ENCODE measurements at places on chromosomes 12 and 14.

- no peaks in the 10 kb centered on the region for H3K36me3 ChIP-seq
- no peaks in the 10 kb centered on the region for H3K27me3 ChIP-seq
- no peak overlapping the region for H3K27ac ChIP-seq
- no peak for DNase-seq
These were observed 19.1 kb upstream of the RIN3 start for GRCh38 chr14:92494512-92494911.

DNA sequence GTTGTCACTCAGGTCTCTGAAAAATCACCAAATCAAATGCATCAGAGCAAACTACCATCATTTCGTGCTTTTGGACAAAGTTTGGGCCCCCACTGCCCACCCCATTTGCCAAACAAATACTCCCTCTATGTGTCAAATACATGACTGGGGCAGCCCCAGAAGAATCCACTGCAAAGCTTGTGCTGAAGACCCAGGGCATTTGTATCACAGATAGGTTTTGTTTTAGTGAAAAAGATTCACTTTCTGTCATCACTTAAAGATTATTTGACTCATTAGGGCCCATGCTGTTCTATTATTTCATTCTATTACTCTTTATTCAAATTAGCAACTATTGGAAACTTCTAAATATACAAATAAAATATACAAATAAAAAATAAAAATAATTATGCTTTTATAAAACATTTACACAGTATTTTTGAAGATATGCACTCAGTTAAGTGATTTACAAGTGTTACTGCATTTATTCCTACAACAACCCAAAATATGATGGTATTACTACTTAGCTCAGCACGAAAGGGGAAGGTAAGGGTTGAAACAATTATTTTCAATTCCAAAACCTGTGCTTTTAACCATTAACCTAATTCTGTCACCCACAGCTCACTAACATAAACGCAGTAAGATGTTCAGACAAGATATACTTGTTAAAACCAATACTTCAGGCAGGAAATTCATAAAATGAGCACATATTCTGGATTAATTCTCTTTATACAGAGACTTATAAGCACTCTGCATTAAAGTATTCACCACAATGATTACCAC, 36.5 kb downstream of the LRIG3 start:
- no peak overlapping the region for H3K4me3 ChIP-seq
- H3K27me3 ChIP-seq, result no peaks in the 10 kb centered on the region
- no peak overlapping the region for H3K27ac ChIP-seq
- peaks cover 72% of the 10 kb centered on the region for H3K36me3 ChIP-seq
- no peaks in the 10 kb centered on the region for H3K4me1 ChIP-seq
- no peak for DNase-seq

DNA sequence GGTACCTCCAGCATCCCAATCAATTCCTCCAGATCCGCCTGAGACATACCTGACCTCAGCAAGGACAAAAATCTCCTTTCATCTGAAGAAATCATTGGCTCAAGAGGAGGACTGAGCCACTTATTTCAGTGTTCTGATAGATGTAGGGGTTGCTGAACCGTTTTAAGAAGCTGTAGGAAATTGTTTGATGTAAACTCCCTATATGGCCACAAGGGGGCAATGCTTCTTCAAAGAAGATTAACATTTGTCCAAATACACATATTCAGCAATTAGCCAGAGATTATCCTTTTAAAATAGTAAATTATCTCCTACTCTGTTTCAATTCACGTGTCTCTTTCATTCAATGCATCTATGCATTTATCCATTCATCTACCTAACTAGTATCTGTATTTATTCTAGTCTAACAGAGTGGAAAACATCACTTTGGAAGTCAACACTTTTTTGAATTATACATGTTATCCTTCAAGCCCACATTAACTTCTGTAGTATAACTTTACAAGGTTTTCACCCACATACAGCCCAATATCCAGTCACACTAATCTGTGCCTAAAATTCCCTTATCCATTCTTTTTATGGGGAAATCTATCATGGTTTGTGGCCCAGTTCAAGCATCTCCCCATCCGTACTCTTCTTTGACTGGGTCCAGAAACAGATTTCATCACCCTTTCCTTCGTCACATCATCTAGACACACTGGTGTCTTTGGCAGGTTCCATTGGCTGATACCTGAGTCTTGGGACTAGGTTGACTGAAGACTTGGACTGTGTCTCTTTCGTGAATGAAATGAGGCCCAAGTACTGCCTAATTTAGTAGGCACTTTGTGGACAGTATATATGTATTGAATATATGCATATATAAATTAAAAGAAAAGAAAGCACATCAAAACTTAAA, 411.0 kb upstream of the OR4E1 start:
- no peak for DNase-seq
- no peaks in the 10 kb centered on the region for H3K27me3 ChIP-seq
- no peak overlapping the region for H3K27ac ChIP-seq
- H3K4me3 ChIP-seq, result no peak overlapping the region
- no peaks in the 10 kb centered on the region for H3K36me3 ChIP-seq
- no peaks in the 10 kb centered on the region for H3K4me1 ChIP-seq

- no peaks in the 10 kb centered on the region for H3K36me3 ChIP-seq
- H3K4me3 ChIP-seq, result no peak overlapping the region
- no peaks in the 10 kb centered on the region for H3K4me1 ChIP-seq
- DNase-seq, result no peak
These were observed 350.7 kb downstream of the TMEM132D start for GRCh38 chr12:129552996-129553750.

- H3K27me3 ChIP-seq, result no peaks in the 10 kb centered on the region
- H3K27ac ChIP-seq, result peak within 1 kb of the TSS; percentile 25
- peak; percentile 36 for DNase-seq
- peaks cover 13% of the 10 kb centered on the region for H3K4me1 ChIP-seq
These were observed at the start of gene MGST1 for GRCh38 chr12:16347391-16348298. Gene MGST1, plus strand, starts transcription at chr12:16347645. Its CDS starts 6,608 bp downstream, at chr12:16354253.

GRCh38 chr12:106918746-106919145, 37.0 kb upstream of the TMEM263 start:
- H3K27me3 ChIP-seq, result no peaks in the 10 kb centered on the region
- no peaks in the 10 kb centered on the region for H3K36me3 ChIP-seq
- H3K4me3 ChIP-seq, result no peak overlapping the region

- no peak for DNase-seq
- no peaks in the 10 kb centered on the region for H3K4me1 ChIP-seq
- H3K27me3 ChIP-seq, result no peaks in the 10 kb centered on the region
- no peak overlapping the region for H3K4me3 ChIP-seq
These were observed 14.0 kb upstream of the C12orf71 start for GRCh38 chr12:27096420-27096819.

- no peak for DNase-seq
- H3K4me3 ChIP-seq, result peak overlapping the region; percentile 39
- no peaks in the 10 kb centered on the region for H3K27me3 ChIP-seq
- peaks cover 15% of the 10 kb centered on the region for H3K4me1 ChIP-seq
These were observed 431 bp downstream of the HIP1R start for GRCh38 chr12:122835750-122836026.

GRCh38 chr14:93737634-93738033, 50.7 kb downstream of the PRIMA1 start:
- peaks cover 63% of the 10 kb centered on the region for H3K4me1 ChIP-seq
- no peak for DNase-seq
- peak overlapping the region; percentile 58 for H3K27ac ChIP-seq
- no peak overlapping the region for H3K4me3 ChIP-seq

GRCh38 chr12:109833307-109834189, at the start of gene TRPV4:
Gene TRPV4, minus strand, starts transcription at chr12:109833398. Its CDS starts 18,602 bp downstream, at chr12:109814796.
- H3K4me3 ChIP-seq, result peak within 1 kb of the TSS; percentile 20
- DNase-seq, result no peak
- no peaks in the 10 kb centered on the region for H3K27me3 ChIP-seq
- no peaks in the 10 kb centered on the region for H3K36me3 ChIP-seq
- H3K27ac ChIP-seq, result no peak within 1 kb of the TSS
- H3K4me1 ChIP-seq, result peaks cover 4% of the 10 kb centered on the region

DNA sequence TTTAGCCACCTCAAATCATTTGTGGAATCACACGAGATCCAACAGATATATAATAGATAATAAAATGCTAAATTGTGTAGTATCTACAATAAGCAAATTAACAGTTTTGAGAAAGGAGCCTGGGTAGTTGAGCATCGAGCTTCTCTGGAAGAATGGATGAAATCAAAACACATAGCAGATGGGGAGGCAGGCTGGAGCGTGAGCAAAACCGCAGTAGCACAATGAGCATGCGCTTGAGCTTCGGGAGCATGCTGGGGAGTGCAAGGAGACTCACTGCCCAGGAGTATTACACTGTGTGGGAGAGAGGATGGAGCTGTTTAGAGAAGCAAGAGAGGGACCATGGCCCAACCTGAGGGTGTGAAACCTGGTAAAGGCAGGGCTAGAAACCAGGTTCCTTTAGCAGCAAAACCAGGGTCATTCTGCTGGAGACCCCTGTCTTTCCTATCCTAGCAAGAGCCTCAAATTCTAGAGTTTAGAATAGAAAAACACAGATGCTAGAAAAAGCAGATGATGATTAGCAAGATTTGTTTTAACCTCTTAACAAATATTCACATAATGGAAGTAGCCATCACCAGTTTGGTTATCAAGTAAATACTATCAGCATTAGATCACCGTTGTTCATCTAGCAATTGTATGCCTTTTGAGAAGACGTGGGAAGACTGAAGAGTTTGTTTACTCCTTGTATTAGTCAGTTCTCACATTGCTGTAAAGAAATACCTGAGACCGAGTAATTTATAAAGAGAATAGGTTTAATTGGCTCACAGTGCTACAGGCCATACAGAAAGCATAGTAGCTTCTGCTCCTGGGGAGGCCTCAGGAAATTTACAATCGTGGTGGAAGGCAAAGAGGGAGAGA, 484.8 kb downstream of the EGLN3 start:
- H3K4me1 ChIP-seq, result no peaks in the 10 kb centered on the region
- no peaks in the 10 kb centered on the region for H3K27me3 ChIP-seq
- H3K36me3 ChIP-seq, result no peaks in the 10 kb centered on the region

DNA sequence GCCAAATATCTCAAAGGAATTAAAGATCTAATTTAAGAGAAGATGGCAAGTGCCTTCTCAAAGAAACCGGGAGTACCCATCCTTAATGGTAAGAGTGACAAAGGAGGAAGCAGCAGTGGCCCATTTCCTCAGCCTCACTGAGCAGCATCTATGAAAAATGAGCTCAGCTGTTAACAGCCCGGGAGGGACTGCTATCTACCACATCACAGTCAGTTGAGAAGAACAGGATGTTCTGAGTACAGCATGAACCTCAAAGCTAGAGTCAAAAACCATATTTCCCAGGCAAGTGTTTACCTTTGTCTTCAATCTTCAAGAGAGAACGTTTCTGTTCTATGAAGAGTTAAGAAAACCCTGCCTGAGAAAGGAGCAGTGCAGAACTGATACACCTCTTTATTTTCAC, 115.0 kb downstream of the BTG1 start:
- DNase-seq, result peak; percentile 57
- no peaks in the 10 kb centered on the region for H3K36me3 ChIP-seq
- H3K27ac ChIP-seq, result peak overlapping the region; percentile 81
- H3K27me3 ChIP-seq, result no peaks in the 10 kb centered on the region
- H3K4me1 ChIP-seq, result no peaks in the 10 kb centered on the region
- no peak overlapping the region for H3K4me3 ChIP-seq

DNA sequence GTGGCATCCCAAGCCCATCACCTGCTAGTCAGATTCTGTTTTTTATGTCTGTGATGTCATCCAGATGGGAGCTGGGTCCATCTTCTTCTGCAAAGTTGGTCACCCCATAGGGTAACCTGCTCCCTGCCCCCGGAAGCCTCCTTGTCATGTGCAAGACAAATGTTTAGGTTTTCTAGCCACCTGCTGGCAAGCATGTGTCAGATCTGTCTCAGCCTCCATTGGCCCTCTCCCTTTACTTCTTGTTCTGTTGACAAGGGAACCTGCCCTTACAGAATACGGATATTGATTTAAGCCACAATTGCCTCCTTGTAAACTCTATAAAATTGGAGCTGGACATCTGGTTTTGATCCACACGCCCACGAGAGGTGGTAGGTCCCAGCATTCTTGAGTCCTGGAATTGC, 7.5 kb downstream of the NTF3 start:
- no peak overlapping the region for H3K4me3 ChIP-seq
- H3K27me3 ChIP-seq, result peaks cover 10% of the 10 kb centered on the region

DNA sequence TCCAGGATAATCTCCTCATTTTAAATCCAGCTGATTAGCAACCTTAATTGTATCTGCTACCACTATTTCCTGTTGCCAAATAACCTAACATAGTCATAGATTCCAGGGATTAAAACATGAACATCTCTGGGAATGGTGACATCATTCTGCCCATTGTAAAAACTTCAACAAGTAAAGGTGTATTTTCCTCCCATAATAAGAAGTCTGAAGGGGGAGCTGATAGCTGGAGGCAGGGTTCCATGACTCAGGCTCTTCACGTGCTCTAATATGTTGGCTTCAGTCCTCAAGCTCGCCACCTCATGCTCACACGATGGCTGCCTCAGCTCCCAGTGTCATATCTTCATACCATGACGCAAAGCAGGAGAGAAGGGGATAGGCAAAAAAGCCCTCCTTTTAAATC, 172.0 kb upstream of the VASH1 start:
- no peak for DNase-seq
- no peaks in the 10 kb centered on the region for H3K27me3 ChIP-seq
- no peaks in the 10 kb centered on the region for H3K4me1 ChIP-seq
- H3K4me3 ChIP-seq, result no peak overlapping the region
- H3K36me3 ChIP-seq, result no peaks in the 10 kb centered on the region

- H3K4me1 ChIP-seq, result no peaks in the 10 kb centered on the region
- H3K27me3 ChIP-seq, result peaks cover 4% of the 10 kb centered on the region
- H3K36me3 ChIP-seq, result no peaks in the 10 kb centered on the region
- H3K27ac ChIP-seq, result no peak overlapping the region
- no peak overlapping the region for H3K4me3 ChIP-seq
These were observed 194.4 kb downstream of the KIF26A start for GRCh38 chr14:104332634-104333270.

- no peak for DNase-seq
- no peaks in the 10 kb centered on the region for H3K27me3 ChIP-seq
- H3K36me3 ChIP-seq, result no peaks in the 10 kb centered on the region
- peak overlapping the region; percentile 8 for H3K4me3 ChIP-seq
- H3K27ac ChIP-seq, result peak overlapping the region; percentile 94
These were observed 42.1 kb upstream of the CTDSP2 start for GRCh38 chr12:57888409-57889157.

DNA sequence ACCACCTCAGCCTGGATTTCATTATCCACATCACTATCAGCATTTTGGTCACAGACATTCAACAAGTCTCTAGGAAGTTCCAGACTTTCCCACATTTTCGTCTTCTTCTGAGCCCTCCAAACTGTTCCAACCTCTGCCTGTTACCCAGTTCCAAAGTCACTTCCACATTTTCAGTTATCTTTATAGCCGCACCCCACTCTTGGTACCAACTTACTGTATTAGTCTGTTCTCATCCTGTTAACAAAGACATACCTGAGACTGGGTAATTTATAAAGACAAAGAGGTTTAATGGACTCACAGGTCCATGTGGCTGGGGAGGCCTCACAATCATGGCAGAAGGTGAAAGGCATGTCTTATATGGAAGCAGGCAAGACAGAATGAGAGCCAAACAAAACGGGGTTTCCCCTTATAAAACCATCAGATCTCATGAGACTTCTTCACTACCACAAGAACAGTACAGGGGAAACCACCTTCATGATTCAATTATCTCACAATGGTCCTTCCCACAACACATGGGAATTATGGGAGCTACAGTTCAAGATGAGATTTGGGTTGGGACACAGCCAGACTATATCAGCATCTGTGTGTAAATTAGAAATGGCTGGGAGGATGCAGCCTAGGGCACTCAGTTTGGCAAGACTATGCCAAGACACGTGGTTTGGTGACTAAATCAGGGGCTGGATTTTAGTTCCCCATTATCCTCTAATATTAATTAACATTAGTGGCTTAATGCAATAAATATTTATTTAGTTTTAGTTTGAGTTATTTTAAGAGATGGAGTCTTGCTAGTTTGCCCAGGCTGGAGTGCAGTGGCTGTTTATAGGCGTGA, 16.2 kb upstream of the FUT8 start:
- DNase-seq, result no peak
- no peaks in the 10 kb centered on the region for H3K4me1 ChIP-seq
- H3K27me3 ChIP-seq, result no peaks in the 10 kb centered on the region
- H3K4me3 ChIP-seq, result no peak overlapping the region
- no peak overlapping the region for H3K27ac ChIP-seq

GRCh38 chr14:68929623-68930307, 49.3 kb downstream of the ACTN1 start:
- no peaks in the 10 kb centered on the region for H3K4me1 ChIP-seq
- no peaks in the 10 kb centered on the region for H3K27me3 ChIP-seq
- H3K27ac ChIP-seq, result no peak overlapping the region
